A549 treated with CpdA at 1 μM for 4 hours (cell line): ENCODE measurements at places on chromosomes 16 and 17. TPM values are rescaled to one million over a fixed set of nuclear protein-coding genes. Genes with fewer than 3 reads are reported as not detected.

The HOXB4 gene
- total RNA-seq = 0.09 to 0.17 TPM (median 0.13 TPM) in 5 replicates

The GLYR1 gene
- total RNA-seq = 40.2 to 49.2 TPM (median 44.3 TPM) in 5 replicates

The IL21R gene
- 0.02 to 0.04 TPM in 2 of 5 replicates, not detected in the others for total RNA-seq

The TOM1L1 gene
- total RNA-seq = 34.2 to 46.0 TPM (median 38.9 TPM) in 5 replicates

The FBXW10 gene
- 0.96 to 1.9 TPM (median 1.2 TPM) in 5 replicates for total RNA-seq

The CDH8 gene
- total RNA-seq = 0.38 to 0.70 TPM (median 0.51 TPM) in 5 replicates

The TMIGD1 gene
- not detected in 5 replicates for total RNA-seq

The CCDC144A gene
- total RNA-seq = 0.66 to 1.6 TPM (median 1.5 TPM) in 5 replicates

The SPATA32 gene
- total RNA-seq = 0.16 to 0.20 TPM (median 0.17 TPM) in 4 of 5 replicates, not detected in the other

The IL17C gene
- total RNA-seq = not detected in 5 replicates

The UMOD gene
- total RNA-seq = not detected in 5 replicates

The LGALS9 gene
- total RNA-seq = 1.1 to 2.2 TPM (median 1.3 TPM) in 5 replicates

The GNAO1 gene
- 0.20 to 0.40 TPM (median 0.31 TPM) in 5 replicates for total RNA-seq

The SOX8 gene
- 1.0 to 1.5 TPM (median 1.4 TPM) in 5 replicates for total RNA-seq

The KCNJ2 gene
- total RNA-seq = 0.04 to 0.19 TPM (median 0.10 TPM) in 5 replicates

The PLEKHG4 gene
- 15.2 to 22.1 TPM (median 18.3 TPM) in 5 replicates for total RNA-seq

The SEC14L5 gene
- 0.02 to 0.12 TPM (median 0.04 TPM) in 4 of 5 replicates, not detected in the other for total RNA-seq

The BCL6B gene
- not detected in 5 replicates for total RNA-seq

The PLXDC1 gene
- total RNA-seq = 0.13 to 0.20 TPM (median 0.15 TPM) in 5 replicates

The TPSD1 gene
- total RNA-seq = 0.03 TPM in 1 of 5 replicates, not detected in the others

The OTOP2 gene
- total RNA-seq = 0.06 to 0.17 TPM (median 0.08 TPM) in 4 of 5 replicates, not detected in the other

The TMEM204 gene
- not detected in 5 replicates for total RNA-seq

The ALOX12B gene
- total RNA-seq = 0.68 to 1.8 TPM (median 1.0 TPM) in 5 replicates

The HP gene
- not detected in 5 replicates for total RNA-seq

The PIPOX gene
- 0.13 to 0.20 TPM (median 0.16 TPM) in 3 of 5 replicates, not detected in the others for total RNA-seq

The GAS2L2 gene
- total RNA-seq = 0.09 to 0.21 TPM (median 0.12 TPM) in 4 of 5 replicates, not detected in the other

The HSD17B2 gene
- not detected in 5 replicates for total RNA-seq

The HCRT gene
- 0.10 TPM in 1 of 5 replicates, not detected in the others for total RNA-seq

The CEP295NL gene
- 0.38 to 0.56 TPM (median 0.48 TPM) in 5 replicates for total RNA-seq

The METTL2A gene
- 27.8 to 32.2 TPM (median 31.3 TPM) in 5 replicates for total RNA-seq

The ERN2 gene
- 0.03 TPM in 1 of 5 replicates, not detected in the others for total RNA-seq

The KCNH4 gene
- total RNA-seq = 0.28 to 0.61 TPM (median 0.49 TPM) in 5 replicates

The NAGS gene
- 0.75 to 1.1 TPM (median 0.94 TPM) in 5 replicates for total RNA-seq

The CA4 gene
- 0.13 to 0.33 TPM (median 0.26 TPM) in 3 of 5 replicates, not detected in the others for total RNA-seq

The PITPNM3 gene
- total RNA-seq = 1.7 to 2.4 TPM (median 1.9 TPM) in 5 replicates

The KCTD11 gene
- total RNA-seq = 11.9 to 16.4 TPM (median 13.3 TPM) in 5 replicates

The SAMD14 gene
- 0.22 to 0.85 TPM (median 0.35 TPM) in 5 replicates for total RNA-seq

The ZNF75A gene
- 9.0 to 12.3 TPM (median 10.7 TPM) in 5 replicates for total RNA-seq

The TBC1D28 gene
- not detected in 5 replicates for total RNA-seq

The ITGB4 gene
- 38.3 to 62.6 TPM (median 49.8 TPM) in 5 replicates for total RNA-seq

The CCL1 gene
- not detected in 5 replicates for total RNA-seq

The JPT1 gene
- 746 to 889 TPM (median 834 TPM) in 5 replicates for total RNA-seq

The LITAFD gene
- not detected in 5 replicates for total RNA-seq

The MTHFSD gene
- total RNA-seq = 10.3 to 12.4 TPM (median 11.3 TPM) in 5 replicates

The COL1A1 gene
- total RNA-seq = 6.9 to 12.8 TPM (median 10.5 TPM) in 5 replicates

The PLEKHM1 gene
- 23.2 to 28.0 TPM (median 24.6 TPM) in 5 replicates for total RNA-seq

The RND2 gene
- total RNA-seq = 0.13 to 0.24 TPM (median 0.15 TPM) in 5 replicates
